Natural killer cell (primary cell): ENCODE measurements at places on chromosomes 16 and 17. TPM values are rescaled to one million over a fixed set of nuclear protein-coding genes. Genes with fewer than 3 reads are reported as not detected.

The FOXJ1 gene
- 0.21 TPM for total RNA-seq

The C16orf96 gene
- total RNA-seq = 0.35 TPM

The CCL8 gene
- total RNA-seq = not detected

The DPEP3 gene
- total RNA-seq = 1.00 TPM

The NTHL1 gene
- total RNA-seq = 12.9 TPM

The RNF43 gene
- 1.0 TPM for total RNA-seq

The USP43 gene
- 9.3 TPM for total RNA-seq

The MYL4 gene
- not detected for total RNA-seq

The KRTAP4-6 gene
- not detected for total RNA-seq

The BAIAP3 gene
- total RNA-seq = 17.7 TPM

The CIITA gene
- total RNA-seq = 17.7 TPM
